ENCODE measurements at places on chromosomes 2 and 18.

DNA sequence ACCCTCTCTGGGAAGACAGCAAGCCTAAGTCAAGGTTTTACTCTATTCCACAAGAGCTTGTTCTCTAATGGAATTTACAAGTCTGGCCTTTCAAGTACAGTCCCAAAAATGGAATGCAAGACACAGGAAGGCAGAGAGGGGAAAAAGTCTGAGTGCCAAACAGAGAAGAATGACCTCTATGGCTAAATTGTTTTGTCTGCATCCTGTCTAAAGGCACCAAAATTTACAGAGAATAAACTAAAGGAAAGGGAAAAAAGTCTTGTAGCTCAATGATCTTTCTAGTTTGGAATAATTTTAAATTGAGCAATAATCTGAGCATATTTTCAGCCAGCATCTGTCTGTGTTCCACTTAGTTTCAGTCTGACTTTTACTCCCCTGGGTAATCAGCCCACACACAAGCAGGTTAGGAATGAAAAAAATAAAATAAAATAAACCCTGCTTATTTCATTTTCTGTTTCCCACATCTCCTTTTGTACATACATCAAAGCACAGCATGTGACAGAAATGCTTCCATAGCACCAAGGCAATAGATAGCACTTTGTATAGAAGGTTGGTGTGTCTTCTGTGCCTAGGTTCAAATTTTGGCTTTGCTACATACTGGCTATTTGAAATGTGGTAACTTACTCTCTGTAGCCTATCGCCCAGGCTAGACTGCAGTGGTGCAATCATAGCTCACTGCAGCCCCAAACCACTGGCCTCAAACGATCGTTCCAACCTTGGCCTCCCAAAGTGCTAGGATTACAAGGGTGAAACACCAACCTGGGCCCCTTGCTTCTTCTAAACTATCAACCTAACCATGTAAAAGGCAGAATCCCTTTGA, 105.1 kb downstream of the SLC8A1 start:
- no peak for DNase-seq

GRCh38 chr2:238345297-238345968, 25.1 kb downstream of the TRAF3IP1 start:
- no peak for DNase-seq

DNA sequence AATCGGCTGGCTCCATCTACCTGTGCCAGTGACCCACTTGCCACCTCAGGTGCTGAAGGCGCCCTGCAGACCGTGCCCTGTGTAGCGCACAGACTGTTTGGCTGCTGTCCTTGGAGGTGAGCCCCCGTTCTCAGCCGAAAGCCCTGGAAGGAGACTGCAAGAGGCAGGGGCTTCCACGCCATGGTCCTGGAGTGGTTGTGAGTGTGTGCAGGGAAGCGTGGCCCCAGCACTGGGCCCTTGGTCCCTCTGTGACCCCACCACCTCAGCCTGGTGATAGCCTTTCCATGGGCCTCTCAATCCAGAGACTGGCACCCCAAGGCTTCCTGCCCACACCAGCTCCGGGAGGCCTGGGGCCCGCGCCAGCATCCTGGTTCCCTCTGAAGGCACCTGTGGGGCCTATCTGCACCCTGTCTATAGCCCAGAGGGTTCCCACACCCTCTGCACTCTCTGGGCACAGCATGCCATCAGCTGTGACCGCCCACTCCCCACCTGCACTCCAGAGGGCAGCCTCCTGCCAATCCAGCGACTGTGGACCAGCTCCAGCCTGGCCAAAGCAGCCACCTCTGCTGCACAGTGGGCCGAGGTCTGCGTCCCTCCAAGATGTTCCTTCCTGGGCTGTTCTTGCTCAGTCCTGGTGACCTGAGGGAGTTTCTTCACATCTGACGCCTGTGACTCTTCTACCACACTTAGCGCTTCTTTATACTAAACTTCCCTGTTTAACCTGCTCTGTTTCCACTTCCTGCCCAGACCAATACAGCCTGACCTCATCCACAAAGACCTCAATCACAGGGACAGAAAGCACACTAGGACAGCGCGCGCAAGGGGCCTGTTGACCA, 109.5 kb downstream of the EIPR1 start:
- no peak for DNase-seq

- no peak for DNase-seq
Observed at GRCh38 chr2:19529677-19530076, 171.3 kb upstream of the OSR1 start.

DNA sequence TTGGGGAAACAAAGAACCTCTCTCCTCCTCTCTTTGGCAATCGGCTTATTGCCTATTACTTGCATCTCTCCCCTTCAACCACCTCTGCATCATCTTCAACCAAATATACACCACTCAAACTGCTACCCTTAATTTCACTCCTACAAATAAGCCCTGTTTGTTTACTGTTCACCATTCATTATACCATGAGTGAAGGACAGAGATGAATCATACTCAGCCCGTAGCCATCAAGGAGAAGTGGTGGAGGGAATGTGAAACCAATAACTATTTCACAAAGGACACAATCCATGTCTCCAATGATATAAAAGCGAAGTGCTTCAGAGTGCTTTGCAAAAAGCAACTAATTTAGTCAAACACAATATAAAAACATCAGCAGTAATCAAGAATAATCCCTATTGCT, 76.8 kb downstream of the CACNB4 start:
- DNase-seq: no peak

DNA sequence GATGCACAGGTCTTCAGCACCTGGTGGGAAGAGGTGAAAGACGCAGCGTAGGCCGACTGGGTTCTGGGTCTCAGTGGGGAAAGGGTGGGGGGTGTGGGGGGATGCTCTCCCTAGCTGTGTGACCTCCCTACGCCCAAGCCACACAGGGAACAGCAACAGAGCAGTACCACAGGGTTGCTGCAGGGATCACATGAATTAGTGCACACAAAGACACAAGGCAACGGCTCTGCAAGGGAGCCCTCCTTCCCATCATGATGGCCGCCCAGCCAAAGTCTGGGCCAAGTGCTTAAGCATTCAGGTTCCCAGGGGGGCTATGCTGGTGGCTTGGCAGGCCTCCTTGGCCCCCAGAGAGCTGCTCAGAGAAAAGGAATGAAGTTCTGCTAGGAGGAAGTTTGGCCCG, 28.2 kb upstream of the GBX2 start:
- DNase-seq: no peak

GRCh38 chr2:205715831-205716525, 33.7 kb downstream of the NRP2 start:
- no peak for DNase-seq

DNA sequence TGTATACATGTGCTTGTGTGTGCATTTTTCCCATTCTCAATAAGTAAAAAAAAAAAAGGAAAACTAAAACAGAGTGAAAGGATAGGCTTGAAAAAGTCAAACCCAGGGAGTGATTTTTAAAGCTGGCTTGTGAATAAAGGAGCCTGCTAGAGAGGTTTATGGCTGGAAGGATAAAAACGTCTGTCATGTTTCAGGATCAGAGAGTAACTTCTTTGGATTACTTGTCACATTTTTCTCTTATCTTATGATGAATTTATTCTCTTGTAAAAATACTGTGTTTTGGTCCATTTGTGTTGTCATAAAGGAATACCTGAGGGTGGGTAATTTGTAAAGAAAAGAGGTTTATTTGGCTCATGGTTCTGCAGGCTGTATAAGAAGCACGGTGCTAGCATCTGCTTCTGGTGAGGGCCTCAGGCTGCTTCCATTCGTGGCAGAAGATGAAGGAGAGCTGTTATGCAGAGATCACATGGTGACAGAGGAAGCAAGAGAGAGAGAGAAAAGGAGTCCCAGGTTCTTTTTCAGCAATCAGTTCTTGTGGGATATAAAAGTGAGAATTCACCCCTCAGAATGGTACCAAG, 89.1 kb downstream of the OSBPL6 start:
- DNase-seq: no peak

- DNase-seq: peak; percentile 55
Observed at GRCh38 chr2:239313776-239314175, 87.0 kb downstream of the HDAC4 start.

GRCh38 chr2:199716807-199717586, 134.0 kb downstream of the FTCDNL1 start:
- no peak for DNase-seq

DNA sequence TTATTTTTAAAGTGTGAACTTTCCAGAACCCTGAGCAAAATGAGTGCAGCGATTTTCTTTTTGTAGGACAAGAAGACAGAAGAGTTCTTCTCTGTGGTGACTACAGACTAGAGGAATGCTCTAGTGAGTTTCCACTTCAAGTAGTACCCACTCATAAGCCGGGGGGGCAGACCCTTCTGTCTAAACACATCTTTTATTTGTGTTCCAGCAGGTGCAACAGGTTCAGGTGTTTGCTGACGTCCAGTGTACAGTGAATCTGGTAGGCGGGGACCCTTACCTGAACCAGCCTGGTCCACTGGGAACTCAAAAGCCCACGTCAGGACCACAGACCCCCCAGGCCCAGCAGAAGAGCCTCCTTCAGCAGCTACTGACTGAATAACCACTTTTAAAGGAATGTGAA, 25.2 kb downstream of the PTRHD1 start:
- no peak for DNase-seq

GRCh38 chr2:172953970-172954852, 121.4 kb upstream of the MAP3K20 start:
- DNase-seq: no peak

DNA sequence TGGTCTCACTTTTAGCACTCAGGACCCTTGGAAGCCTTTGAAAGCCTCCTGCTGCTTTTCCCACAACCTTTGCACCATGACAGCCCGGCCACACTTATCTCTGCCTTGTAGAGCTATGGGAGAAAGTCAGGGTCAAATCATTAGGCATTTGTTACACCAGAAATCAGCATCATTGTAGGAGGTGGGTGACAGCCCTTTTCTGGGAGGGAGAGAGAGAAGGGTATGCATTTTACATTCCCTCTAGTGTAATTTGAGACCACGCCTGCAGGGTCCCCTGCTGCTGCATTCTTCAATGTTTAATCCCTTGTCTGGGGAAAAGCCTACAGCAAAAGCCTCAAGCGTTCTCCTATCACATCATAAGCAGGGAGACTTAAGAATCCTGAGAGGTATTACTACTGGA, 766.8 kb upstream of the FAM98A start:
- no peak for DNase-seq

- no peak for DNase-seq
Observed at GRCh38 chr2:59604123-59604522, 949.3 kb downstream of the BCL11A start.

DNA sequence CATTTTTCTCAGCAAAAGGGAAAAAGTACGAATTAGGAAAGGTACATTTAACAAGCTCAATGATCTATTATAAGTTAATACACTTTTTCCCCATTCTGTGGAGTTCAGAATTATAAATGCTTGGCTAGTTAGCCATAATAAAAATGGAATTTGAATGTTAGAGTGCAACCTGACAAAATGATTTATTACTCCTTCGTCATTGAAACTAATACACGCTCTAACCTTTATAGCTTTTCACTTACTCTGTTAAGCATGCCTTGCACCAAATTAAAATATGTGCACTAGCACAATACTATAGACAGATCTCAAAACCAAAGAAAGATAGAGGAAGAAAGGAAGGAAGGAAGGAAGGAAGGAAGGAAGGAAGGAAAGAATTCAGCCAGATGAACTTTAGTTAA, 46.1 kb upstream of the FRZB start:
- DNase-seq: no peak

- DNase-seq: no peak
Observed at GRCh38 chr2:200418399-200418798, 91.5 kb downstream of the KCTD18 start.

GRCh38 chr2:196985511-196986183, 59.1 kb upstream of the PGAP1 start:
- DNase-seq: no peak

- DNase-seq: no peak
Observed at GRCh38 chr2:72270556-72271275, 123.1 kb upstream of the CYP26B1 start.

- no peak for DNase-seq
Observed at GRCh38 chr2:44560941-44561340, 199.2 kb downstream of the CAMKMT start.

GRCh38 chr2:197201874-197202273, 108.7 kb downstream of the ANKRD44 start:
- no peak for DNase-seq
